Activated naive CD8-positive, alpha-beta T cell treated with anti-CD3 and anti-CD28 coated beads for 36 hours (primary cell): ENCODE measurements at places on chromosomes 11 and 22. TPM values are rescaled to one million over a fixed set of nuclear protein-coding genes. Genes with fewer than 3 reads are reported as not detected.
A peak's percentile ranks its signal among the peaks of the same experiment; 100 is the strongest.

- DNase-seq: no peak
Measured at GRCh38 chr22:45763236-45763624, 91.6 kb downstream of the ATXN10 start.

The SHANK2 gene
- not detected for total RNA-seq

DNA sequence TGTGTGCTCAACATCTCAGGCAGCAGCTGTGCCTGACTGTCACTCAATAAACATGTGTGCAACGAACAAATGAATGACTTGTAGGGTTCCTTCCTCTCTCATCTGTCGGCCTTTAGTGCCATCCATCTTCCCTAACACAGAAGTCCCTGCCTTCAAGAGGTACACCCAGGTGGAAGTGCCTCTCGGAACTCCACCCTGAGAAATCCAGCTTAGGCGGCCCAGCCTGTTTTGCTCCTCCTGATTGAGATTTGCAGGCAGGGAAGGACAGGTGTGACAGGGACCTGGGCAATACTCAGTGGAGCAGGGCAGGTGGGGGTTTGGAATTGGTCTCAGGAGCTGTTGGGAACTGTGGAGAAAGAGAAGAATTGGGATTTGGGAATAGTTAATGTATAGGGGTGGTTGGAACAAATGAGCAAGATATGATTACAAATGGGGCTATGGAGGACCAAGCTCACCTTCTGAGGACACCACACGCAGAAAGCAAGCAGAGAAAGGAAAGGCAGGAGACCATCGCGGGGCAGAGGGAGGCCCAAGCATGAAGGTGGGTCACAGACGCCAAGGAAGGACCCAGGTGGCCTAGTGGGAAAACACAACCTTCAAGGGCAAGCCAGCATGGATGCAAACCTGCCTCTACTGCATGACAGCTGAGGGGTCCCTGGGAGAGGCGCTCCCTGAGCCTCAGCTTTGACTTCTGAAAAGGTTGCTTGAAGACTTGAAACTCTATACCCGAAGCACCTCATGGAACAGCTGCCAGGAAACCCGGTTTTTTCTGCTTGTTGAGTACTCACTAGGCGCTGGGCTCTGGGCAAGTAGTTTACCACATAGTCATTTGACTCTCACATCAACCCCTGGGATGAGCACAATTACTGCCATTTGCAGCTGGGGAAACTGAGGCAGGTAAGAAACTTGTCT, 40.9 kb upstream of the ANO1 start:
- no peak for DNase-seq

The CSRP3 gene
- total RNA-seq: not detected

- peak; percentile 58 for DNase-seq
Measured at GRCh38 chr11:3169255-3170043, 4.3 kb upstream of the OSBPL5 start.

The MTMR2 gene
- total RNA-seq: 51.7 TPM

The PKP3 gene
- total RNA-seq: not detected

DNA sequence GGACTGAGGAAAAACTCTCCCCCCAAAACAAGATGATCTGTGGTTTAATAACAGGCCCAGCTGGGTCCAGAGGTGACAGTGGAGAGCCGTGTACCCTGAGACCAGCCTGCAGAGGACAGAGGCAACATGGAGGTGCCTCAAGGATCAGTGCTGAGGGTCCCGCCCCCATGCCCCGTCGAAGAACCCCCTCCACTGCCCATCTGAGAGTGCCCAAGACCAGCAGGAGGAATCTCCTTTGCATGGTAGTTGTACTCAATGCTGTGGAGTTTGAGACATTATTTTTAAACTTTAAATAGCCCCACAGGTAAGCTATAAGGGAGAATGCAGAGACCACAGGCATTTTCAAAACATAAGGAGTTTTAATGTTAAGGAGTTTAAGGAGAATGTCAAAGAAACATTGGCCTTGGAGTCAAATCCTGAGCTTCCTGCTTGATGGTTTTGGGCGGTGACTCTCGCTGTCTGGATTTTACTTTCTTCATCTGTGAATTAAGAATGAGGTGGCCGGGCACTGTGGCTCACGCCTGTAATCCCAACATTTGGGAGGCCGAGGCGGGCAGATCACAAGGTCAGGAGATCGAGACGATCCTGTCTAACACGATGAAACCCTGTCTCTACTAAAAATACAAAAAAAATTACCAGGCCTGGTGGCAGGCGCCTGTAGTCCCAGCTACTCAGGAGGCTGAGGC, 6.8 kb downstream of the APOL1 start:
- DNase-seq: no peak
